Sciatic nerve (tissue), 2 donors: ENCODE measurements at places on chromosomes 13 and 19.

DNA sequence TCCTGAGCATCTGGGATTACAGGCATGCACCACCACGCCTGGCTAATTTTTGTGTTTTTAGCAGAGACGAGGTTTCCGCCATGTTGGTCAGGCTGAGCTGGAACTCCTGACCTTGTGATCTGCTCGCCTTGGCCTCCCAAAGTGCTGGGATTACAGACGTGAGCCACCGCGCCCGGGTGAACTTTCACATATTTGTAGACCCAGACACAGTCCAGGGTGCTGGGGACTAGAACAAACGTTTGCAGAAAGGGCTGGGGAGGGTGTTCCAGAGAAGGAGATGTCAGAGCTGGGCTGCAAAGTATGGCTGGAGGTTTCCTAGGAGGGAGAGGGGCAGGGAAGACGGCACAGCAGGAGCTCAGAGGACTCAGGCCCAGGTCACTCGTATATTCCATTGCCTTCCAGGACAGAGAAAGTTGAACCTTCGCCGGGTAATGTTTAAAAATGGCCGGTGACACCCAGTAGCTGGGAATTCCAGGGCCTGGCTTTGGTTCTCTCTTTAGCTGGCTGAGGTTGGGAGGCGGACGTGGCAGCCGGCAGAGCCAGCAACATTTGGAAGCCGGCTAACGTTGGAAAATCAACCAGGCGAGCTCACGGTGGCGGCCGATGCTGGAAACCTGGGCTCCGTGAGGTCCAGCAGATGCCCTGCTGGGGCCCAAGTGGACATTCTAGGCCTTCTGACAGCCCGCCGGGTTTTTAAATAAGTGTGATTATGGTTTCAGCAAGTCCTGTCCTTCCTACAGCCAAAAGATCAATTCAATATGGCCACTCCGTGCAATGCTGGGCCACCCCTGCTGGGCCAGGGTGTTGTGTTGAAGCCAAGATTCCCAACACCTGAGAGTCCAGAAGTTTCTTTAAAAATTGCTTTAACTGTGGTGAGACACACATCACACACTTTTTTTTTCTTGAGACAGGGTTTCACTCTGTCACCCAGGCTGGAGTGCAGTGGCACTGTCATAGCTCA is 41.5 kb downstream of the NFIC start:
- DNase-seq, result peak; percentile 73

DNA sequence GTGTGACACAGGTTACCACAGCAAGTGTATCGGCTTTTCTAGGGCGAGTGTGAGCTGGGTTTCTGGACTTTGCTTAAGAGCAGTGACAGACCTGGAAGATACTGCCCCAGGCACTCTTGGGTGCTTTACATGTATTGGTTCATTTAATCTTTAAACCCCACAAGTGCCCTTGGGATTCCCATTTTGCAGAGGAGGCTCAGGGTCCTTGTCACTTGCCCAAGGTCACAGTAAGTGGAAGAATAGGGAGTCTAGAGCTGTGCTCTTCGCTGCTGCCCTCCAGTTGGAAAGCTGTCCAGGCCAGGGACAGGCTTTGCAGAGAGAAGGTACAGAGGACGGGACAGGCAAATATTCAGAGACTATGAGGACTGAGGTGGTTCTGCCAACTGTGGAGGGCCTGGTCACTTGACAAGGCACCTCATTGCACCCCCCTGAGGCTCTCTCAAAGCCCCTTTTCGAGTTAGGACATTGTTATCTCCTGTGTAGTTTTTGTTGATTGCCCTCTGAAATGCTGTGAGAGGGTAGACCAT is 42.4 kb downstream of the BBC3 start:
- DNase-seq, result no peak

GRCh38 chr13:48977973-48978372 is 2.3 kb downstream of the FNDC3A start:
- DNase-seq, result no peak

DNA sequence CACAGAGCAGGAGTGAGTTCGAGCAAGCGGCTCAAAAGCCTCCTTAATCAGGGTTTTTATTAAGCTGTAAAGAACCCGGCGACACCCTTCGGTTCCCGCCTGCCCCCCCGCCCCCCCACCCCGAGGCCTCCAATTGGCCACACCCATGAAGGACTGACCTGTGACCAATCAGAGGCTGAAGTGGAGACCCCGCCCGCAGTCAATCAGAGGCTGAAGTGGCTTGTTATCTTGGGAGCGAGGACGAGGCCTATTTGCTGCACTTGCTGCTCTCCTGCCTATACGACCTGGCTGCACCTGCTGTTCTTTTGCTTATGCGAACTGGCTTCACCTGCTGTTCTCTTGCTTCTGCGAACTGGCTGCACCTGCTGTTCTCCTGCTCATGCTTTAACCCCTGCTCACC is 844.9 kb downstream of the OLFM4 start:
- no peak for DNase-seq

GRCh38 chr13:83882606-83882959 is 309 bp upstream of the SLITRK1 start:
- DNase-seq, result no peak

- DNase-seq, result no peak
Measured at GRCh38 chr13:109949397-109949796, 163.0 kb upstream of the IRS2 start.

- DNase-seq, result no peak
Measured at GRCh38 chr13:35526577-35526976, 50.1 kb upstream of the MAB21L1 start.
